ENCODE measurements at places on chromosomes 12 and 14.

DNA sequence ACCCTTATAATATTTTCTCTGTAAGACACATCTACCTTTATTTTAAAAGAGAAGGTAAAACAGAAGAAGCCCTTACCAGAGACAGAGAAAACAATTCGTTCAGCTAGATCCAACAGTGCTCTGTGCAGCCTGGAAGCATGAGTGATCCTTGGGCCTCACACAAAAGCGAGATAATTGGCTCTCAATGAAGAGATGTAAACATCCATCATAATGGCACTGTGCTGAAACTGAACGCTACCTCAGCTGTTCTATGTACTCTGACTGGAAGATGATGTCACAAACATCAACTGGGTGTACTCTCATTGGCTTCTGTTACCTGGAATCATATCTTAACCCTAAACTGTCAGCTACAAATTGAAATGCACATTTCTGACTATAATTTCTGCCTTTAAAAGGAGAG lies at the start of gene MGAT4C:
MGAT4C (minus strand) TSS at position 229 of the 400 bp plus-strand sequence.
- DNase-seq: no peak

DNA sequence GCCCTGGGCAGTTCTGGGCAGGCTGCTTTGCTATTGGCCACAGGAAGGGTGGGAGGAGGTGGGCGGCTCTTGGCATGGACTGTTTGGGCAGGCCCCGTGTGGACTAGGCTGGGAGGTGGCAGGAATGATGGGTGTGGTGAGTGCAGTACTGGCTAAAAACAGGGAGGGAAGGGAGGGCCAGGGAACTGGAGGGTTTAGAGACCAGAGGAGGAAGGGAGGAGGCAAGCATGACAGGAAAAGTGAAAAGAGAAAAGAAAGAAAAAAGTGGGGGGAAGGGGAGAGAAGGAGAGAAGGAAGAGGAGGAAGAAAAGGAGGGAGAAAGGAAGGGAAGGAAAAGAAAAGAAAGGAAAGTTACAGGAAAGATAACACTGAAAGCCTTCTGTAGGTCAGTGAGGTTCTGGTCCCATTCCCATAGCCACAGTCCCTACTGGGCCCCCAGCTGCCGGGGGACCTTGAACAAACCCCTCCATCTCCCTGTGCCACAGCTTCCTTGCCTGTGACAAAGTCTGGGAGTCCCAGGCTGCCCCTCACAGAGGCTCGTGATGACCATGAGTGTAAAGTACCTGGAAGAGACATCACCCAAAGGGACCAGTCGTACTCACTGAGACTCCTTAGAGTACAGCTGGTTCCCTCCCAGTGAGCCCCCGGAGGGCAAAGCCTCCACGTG lies 1.1 kb upstream of the C14orf132 start:
- no peak for DNase-seq

DNA sequence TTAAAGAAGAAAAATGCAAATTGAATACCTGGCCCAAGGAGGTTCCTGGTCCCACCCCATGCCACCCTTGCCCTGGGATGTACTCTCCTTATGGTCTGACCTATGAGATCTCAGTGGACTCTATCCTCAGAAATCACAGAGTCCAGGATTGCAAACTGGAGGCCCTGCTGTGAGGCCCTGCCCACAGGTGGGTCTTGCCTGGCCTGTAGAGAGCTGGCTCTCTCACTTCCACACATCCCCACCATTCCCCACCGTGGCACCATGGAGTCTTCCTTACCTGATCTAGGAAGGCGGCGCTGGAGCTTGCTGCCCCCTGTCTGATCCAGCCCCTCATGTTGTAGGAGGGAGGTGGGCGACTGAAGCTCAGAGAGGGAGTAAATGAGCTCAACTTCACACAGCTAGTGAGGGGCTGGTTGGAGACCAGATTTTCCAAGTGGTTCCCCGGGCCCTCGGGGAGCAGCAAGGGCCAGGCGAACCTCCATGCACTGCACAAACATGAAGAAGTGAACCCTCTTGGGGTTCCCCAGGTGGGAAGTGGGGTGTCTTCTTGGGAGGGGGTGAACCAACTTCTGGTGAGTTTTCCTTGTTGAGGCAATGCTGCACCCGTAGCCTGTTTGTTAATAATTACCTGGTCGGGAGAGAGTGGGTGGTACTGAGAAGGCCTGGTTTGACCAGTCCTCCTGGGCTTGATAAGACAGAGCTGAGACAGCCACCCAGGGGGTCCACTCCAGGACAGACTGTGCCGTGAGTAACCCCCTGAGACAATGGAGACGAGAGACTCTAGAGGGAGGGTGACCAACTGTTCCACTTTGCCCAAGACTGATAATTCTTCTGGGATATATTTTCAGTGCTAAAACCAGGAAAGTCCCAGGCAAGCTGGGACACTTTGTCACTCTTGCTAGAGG lies at the start of gene SERPINA4:
SERPINA4 (plus strand) TSS at position 692 of the 905 bp plus-strand sequence. CDS start 2,041 bp downstream, outside the sequence.
- no peak for DNase-seq

- DNase-seq: no peak
Measured at GRCh38 chr12:97520106-97520505, 57.5 kb downstream of the RMST start.

DNA sequence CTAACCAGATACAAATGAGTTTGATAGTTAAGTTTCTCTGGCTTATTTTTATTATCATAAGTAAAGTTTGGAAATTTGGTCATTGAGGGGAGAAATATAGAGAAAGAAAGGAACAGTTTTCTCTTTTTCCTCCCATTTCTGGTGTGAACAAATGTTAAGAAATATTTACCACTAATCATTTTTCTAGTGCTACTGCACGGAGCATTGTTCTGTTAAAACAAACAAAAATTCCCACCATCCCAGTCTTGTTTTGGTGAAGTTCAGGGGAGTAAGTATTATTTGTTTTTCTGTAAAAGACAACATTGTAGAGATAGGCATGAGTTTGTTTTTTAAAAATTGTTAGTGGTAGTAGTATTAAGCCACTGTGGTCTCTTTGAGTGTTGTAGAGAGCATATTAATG lies 135.3 kb downstream of the FGD4 start:
- no peak for DNase-seq

- DNase-seq: no peak
Measured at GRCh38 chr14:47389535-47389934, 285.9 kb downstream of the MDGA2 start.

DNA sequence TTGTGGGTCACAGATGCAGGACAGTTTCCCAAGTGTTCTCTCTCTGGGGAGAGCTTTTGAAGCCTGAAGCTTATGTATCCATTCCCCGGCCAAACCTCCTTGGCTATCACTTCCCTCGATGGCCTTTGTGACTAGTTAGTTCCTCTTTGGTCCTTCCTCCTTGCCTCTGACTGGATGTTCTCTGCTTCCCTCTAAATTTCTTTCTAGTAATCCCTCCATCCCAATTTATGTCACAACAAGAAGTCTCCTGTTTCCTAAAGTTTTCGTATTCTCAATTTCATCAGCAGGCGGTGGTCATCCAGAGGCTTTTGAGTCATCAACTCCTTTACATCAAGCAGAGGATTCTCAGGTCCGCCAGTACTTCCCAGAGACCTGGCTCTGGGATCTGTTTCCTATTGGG lies 27.5 kb downstream of the A2ML1 start:
- DNase-seq: no peak

DNA sequence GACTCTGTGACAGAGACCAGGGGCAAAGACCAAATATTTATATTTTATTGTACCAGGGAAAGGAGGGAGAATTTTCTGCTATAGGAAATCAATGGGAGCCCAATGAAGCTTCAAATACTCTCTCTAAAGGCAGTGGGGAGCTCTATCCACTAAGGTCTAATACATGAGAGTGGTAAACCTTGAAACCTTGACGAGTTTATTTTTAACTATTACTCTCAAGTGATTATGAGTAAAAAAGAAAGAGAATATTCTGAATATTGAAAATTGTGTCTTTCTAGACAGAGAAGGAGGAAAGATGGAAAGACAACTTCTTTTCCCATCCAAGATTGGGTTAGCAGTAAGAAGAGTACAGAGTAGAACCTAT lies 1722.1 kb upstream of the SEL1L start:
- DNase-seq: no peak

DNA sequence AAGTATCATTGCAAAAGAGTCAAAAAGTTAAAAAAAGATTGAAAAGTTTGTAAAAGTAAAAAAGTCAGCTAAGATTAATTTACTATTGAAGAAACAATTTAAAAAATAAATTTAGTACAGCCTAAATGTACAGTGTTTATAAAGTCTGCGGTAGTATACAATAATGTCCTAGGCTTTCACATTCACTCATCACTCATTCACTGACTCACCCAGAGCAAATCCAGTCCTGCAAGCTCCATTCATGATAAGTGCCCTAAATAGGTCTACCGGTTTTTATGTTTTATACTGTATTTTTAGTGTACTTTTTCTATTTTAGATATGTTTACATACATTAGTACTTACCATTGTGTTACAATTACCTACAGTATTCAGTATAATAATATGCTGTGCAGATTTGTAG lies 43.9 kb upstream of the ABCC9 start:
- no peak for DNase-seq

GRCh38 chr12:122195405-122195804 lies 8.1 kb upstream of the B3GNT4 start:
- no peak for DNase-seq

DNA sequence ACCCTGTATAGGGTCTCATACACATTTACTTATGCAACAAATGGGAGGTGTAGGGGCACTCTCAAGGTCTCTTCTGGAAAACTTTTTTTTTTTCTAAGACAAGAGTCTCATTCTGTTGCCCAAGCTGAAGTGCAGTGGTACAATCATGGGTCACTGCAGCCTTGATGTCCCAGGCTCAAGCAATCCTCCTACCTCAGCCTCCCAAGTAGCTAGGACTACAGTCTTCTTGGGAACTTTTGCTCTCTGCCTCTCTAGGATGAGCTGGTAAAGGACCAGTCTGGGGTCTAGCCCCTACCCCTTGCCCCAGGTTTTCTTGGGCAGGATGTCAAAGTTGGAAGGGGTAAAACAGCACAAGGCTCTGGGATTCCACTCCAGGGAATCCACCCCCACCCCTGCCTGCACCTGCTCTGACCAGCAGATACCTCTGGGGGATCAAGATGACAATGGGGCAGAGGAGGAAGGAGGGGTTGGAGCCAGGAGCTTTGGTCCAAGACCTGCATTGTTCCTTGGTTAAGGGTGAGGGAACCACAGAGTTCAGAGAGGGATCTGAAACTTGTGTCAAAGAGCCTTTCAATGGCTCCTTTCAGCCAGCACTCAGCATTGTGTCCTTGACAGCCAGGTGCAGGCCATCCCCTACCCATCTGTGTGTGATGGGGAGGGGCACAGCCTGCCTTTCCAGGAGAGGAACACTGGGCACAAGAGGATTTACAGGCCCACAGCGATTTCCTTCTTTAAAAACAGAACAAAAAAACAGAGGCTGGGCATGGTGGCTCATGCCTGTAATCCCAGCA lies 12.2 kb downstream of the CTDSP2 start:
- no peak for DNase-seq

DNA sequence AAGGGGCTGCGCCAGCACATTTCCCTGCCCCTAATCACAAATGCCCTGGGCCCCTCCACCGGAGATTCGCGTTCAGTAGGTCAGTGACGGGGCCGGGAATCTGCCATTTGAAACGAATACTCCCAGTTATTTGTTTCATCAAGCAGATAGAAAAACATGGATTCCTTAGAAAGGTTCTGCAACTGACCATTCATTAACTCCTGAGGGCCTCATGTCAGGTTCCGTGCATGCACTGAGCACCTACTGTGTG lies 25.6 kb upstream of the UBC start:
- no peak for DNase-seq

DNA sequence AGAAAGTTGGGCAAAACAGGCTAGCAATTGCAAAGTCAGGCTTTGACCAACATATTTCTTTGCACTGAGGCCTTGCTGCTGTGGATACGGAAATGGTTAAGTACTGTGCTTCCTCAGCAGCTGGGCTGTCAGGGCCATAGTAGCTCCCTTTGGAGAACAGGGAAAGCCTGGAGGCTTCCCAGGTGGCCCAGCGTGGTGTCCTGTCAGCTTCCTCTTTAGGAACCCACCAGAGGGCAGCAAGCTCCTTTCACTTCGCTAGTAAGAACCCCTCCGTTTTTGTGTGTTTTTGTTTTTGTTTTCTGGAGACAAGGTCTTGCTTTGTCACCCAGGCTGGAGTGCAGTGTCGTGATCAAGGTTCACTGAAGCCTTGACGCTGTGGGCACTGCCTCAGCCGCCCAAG lies 1.7 kb upstream of the CFAP251 start:
- no peak for DNase-seq

- DNase-seq: no peak
Measured at GRCh38 chr12:50174971-50175715, 8.0 kb upstream of the CERS5 start.

GRCh38 chr12:106139422-106140171 lies 843 bp upstream of the NUAK1 start:
- DNase-seq: no peak

GRCh38 chr12:33752854-33753253 lies 269.4 kb upstream of the ALG10 start:
- no peak for DNase-seq

GRCh38 chr12:1220127-1221092 lies 229.4 kb downstream of the ERC1 start:
- no peak for DNase-seq

- DNase-seq: no peak
Measured at GRCh38 chr12:47097276-47097896, 17.6 kb upstream of the AMIGO2 start.

- no peak for DNase-seq
Measured at GRCh38 chr12:31406345-31406744, 80.4 kb upstream of the SINHCAF start.

DNA sequence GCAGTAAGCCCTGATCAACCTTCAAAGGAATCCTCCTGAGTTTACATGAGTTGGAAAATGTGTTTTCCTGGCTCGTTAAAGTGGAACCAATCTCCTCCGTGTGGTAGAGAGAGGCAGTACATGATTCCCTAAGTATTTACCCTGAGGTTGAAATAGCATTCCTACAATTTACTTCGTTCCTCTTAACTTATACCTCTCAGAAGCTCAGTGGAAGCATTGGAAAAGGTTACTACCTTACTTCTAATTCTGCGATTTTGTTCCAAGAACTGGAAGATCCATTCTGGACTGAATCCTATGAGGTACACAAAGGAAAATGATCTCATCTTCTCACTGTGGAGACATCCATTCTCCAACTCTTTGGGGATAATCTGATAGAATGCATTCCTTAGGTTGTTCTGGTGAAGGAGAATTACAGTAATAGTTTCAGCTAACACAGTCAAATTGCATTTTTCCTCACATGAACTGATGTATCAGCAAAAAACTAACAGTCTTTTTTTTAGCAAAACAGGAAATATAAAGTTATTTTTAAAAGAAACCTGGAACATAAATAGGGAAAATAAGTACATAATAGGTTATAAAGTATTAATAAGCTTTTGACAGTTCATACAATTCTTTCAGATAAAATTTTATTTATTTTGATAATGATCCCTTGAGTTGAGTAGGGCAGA lies 475.6 kb downstream of the PDZRN4 start:
- DNase-seq: no peak

- no peak for DNase-seq
Measured at GRCh38 chr12:14941369-14941768, 3.0 kb upstream of the ERP27 start.

GRCh38 chr12:110948041-110948440 lies 27.7 kb upstream of the MYL2 start:
- DNase-seq: no peak

- DNase-seq: no peak
Measured at GRCh38 chr14:33689680-33690079, 261.2 kb downstream of the EGLN3 start.

Measured in stimulated activated CD8-positive, alpha-beta memory T cell treated with anti-CD3 and anti-CD28 coated beads, Interleukin-7, amount 100 ng/mL, for 24 hours (primary cell).